ENCODE measurements at places on chromosomes 1 and 21. TPM values are rescaled to one million over a fixed set of nuclear protein-coding genes. Genes with fewer than 3 reads are reported as not detected.

The MYOG gene
- not detected for polyA plus RNA-seq

The SLC1A7 gene
- polyA plus RNA-seq, result not detected

The CREB3L4 gene
- 6.2 TPM for polyA plus RNA-seq

The CDC73 gene
- polyA plus RNA-seq, result 42.1 TPM

The MAP3K21 gene
- 6.4 TPM for polyA plus RNA-seq

The C1orf141 gene
- polyA plus RNA-seq, result not detected

The NMNAT2 gene
- 0.80 TPM for polyA plus RNA-seq

The DHX9 gene
- polyA plus RNA-seq, result 199 TPM

The SLC19A2 gene
- 11.9 TPM for polyA plus RNA-seq

All from keratinocyte (primary cell).